A172 (cell line): ENCODE measurements at places on chromosomes 2 and 18. TPM values are rescaled to one million over a fixed set of nuclear protein-coding genes. Genes with fewer than 3 reads are reported as not detected.

The BOLL gene
- not detected in 2 replicates for total RNA-seq

DNA sequence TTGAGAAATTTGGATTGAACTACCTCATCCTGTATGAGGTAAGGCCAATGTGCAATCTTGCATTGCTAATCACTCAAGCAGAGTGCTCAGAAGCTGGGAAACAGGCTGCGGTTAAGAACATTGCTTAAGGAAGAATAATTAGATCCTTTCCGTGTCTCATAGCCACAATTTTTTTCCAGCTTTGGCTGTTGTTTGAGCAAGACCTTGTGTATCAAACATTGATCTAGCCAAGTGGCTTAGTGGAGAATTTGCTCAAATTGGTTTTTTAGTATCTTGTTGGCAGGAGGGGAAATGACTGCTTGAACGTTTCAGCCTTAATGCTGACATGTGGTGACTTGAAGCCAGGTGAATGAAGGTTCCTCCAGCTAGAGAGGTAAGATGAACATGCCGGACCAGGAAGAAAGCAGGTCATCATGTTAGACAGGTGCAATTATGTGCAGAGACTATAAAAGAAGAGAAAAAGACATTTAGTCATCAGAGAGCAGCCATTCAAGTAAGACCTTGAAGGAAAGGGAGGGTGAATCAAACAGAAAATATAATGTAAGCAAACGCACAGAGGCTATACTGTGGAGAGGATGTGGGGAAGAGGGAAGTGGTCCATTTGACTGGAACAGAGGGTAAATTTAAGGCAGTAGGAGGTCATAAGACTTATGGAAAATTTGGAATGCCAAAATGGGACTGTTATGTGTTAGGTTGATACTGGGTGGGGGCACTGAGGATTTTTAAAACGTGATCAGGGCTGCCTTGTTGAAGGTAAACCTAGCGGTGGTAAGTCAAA, 98.9 kb upstream of the CYP1B1 start:
- peak; percentile 76 for DNase-seq

GRCh38 chr2:10341193-10341592, 38.5 kb downstream of the HPCAL1 start:
- no peak for DNase-seq

GRCh38 chr2:3268705-3269029, 109.0 kb downstream of the EIPR1 start:
- no peak for DNase-seq

DNA sequence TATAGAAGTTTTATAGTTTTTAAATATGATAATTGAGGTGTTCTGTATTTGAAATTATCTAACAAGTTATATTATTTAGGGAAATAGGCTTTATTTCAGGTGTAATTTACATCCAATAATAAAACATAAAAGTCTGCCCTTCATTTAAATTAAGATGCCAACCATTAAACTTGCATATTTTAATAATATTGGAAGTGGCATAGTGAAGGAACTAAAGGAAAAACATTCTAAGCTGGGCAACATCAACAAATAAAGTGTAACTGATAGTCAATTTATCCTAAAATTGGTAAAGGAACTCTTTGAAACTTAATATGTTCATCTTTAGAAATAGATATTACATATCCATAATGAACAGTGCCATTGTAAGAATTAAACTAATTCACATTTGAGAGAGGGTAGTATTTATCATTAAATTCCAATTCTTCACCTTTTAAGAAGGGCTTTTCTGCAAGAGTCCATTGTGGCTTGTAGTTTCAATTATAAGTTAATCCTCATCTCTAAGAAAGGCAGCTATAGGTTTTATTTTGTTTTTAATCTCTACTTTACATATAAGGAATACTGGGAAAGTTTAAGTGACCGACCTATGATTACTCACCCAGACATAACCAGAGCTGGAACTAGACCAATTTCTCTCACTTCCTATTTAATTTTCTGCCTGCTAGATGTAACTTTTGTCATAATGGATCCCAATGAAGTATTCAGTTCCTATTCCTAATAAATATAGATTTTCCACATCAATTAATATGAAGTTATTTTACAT, 401.6 kb downstream of the XIRP2 start:
- DNase-seq = peak; percentile 63
